ENCODE measurements at places on chromosomes 5 and 9. TPM values are rescaled to one million over a fixed set of nuclear protein-coding genes. Genes with fewer than 3 reads are reported as not detected.
A peak's percentile ranks its signal among the peaks of the same experiment; 100 is the strongest.

CCNG1 gene
- 369 TPM for total RNA-seq

DNA sequence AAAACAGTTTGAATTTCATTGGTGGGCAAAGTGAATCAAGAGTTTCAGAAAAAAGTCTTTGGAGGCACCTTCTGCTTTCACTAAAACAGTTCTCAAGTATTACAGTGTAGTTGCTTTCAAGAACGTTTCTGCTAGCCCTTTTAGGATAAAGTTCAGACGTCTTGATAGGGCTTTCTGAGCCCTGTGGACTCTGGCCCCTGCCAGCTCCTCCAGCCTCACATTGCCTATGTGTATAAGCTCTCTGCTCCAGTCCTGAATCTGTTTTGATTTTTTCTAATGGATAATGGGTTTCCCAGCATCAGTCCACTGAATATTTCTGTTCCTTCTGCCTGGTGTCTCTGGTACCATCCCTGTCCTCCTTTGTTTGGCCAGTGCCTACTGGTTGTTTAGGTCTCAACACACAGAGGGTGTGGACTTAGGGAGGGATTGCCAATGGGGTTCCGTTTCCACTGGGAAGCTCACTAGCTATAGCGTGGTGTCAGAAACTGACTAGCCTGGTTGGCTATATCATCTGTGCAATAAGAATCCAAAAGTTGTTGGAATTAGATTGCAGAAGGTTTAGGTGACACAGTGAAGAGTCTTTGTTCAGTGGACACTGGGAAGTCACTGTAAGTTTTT lies 26.4 kb downstream of the ARHGAP26 start:
- H3K4me3 ChIP-seq: no peak overlapping the region
- no peak for DNase-seq
- H3K27me3 ChIP-seq: no peaks in the 10 kb centered on the region
- H3K36me3 ChIP-seq: no peaks in the 10 kb centered on the region
- peaks cover 15% of the 10 kb centered on the region for H3K4me1 ChIP-seq
- no peak overlapping the region for H3K27ac ChIP-seq

GRCh38 chr5:56148453-56148971 lies 84.6 kb downstream of the ANKRD55 start:
- no peaks in the 10 kb centered on the region for H3K27me3 ChIP-seq
- H3K4me1 ChIP-seq: no peaks in the 10 kb centered on the region
- no peaks in the 10 kb centered on the region for H3K36me3 ChIP-seq
- H3K27ac ChIP-seq: no peak overlapping the region
- no peak overlapping the region for H3K4me3 ChIP-seq
- no peak for DNase-seq

NR6A1 gene
- total RNA-seq: 237 TPM

DNA sequence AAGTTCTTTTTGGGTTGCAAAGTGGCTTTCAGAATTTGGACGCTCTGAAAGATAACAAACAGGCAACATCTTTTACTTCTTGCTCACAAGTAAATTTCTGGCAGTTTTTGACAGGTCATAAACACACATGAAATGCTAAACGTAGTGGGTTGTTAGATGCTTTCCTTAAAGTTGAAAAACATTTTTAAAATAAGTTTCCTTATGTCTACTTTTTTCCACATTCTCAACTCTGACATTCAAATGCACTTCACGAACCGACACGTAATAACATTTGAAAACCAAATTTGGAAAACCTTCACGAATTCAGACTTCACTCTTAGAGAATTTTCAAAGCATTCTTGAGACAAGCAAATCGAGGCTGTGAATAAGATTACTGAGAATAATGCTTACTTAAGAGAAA lies 26.9 kb downstream of the MTX3 start:
- no peak overlapping the region for H3K4me3 ChIP-seq
- no peaks in the 10 kb centered on the region for H3K27me3 ChIP-seq
- no peak for DNase-seq
- no peaks in the 10 kb centered on the region for H3K36me3 ChIP-seq
- H3K4me1 ChIP-seq: no peaks in the 10 kb centered on the region

GRCh38 chr5:168929656-168930055 lies 350.5 kb upstream of the PANK3 start:
- H3K27ac ChIP-seq: no peak overlapping the region
- no peak overlapping the region for H3K4me3 ChIP-seq
- H3K4me1 ChIP-seq: no peaks in the 10 kb centered on the region
- DNase-seq: no peak
- no peaks in the 10 kb centered on the region for H3K27me3 ChIP-seq

OR1L1 gene
- not detected for total RNA-seq

UNC13B gene
- total RNA-seq: 51.7 TPM

SGCD gene
- 0.04 TPM for total RNA-seq

DNA sequence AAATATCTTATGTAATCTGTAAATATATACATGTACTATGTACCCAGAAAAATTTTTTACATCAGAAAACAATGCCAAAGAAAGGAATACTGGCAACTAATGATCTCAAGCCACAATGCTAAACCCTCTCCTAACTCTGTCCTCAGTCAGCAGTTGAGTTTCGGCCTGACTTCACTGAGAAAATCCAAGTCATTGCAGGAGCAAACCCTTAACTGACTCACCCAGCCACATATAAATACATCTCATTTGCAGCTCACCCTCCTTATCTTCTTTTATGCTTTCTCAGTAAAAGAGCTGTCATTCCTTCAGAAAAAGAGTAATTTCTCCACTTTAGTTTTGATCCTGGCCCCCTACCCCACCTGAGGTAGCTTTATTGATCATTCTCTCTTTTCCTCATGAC lies 46.1 kb upstream of the TMED7 start:
- H3K4me3 ChIP-seq: no peak overlapping the region
- no peaks in the 10 kb centered on the region for H3K27me3 ChIP-seq
- no peak overlapping the region for H3K27ac ChIP-seq
- no peaks in the 10 kb centered on the region for H3K36me3 ChIP-seq
- H3K4me1 ChIP-seq: no peaks in the 10 kb centered on the region

DNA sequence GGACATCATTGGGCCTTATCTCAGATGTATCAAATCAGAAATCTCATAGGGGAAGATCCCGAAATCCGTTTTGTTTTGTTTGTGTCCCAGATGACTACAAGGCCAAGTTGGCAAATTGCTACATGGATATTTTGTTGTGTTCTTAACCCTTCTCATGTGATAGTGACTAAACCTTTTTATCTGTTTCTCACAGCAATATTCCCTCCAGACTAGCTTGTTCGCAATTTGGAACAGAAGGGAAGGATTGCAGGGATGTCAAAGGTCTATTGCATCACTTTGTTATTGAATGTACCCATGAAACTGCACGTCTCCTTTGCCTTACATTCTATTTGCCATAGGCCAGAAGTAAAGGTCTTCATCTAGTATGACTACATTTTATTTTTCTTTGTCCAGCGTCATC lies 453.9 kb downstream of the NFIB start:
- DNase-seq: no peak
- no peak overlapping the region for H3K27ac ChIP-seq
- H3K36me3 ChIP-seq: no peaks in the 10 kb centered on the region
- H3K27me3 ChIP-seq: no peaks in the 10 kb centered on the region
- peaks cover 8% of the 10 kb centered on the region for H3K4me1 ChIP-seq
- no peak overlapping the region for H3K4me3 ChIP-seq

SAP30L gene
- 26.3 TPM for total RNA-seq

DNA sequence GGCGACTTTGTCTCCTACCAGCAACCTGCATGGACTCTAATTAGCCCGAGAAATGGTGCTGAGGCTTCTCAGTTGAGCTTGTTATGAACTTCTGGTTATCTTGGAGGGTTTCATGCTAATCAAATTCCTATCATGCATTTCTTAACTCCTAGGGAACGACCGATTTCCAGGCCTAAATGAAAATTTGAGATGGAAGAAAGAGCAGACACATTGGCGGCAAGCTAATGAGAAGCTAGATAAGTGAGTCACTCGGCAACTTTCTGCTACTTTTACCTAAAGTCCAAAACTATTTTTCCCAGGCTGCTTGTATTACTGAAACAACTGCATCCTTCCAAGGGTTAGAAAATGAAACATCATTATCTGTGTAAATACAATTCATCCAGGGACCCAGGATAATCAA lies 207.2 kb downstream of the DOCK8 start:
- no peak for DNase-seq
- no peak overlapping the region for H3K27ac ChIP-seq
- no peak overlapping the region for H3K4me3 ChIP-seq
- H3K27me3 ChIP-seq: no peaks in the 10 kb centered on the region
- no peaks in the 10 kb centered on the region for H3K36me3 ChIP-seq

- H3K36me3 ChIP-seq: peaks cover 8% of the 10 kb centered on the region
- H3K27me3 ChIP-seq: no peaks in the 10 kb centered on the region
- H3K4me3 ChIP-seq: peak within 1 kb of the TSS; percentile 94
- no peak for DNase-seq
- H3K27ac ChIP-seq: peak within 1 kb of the TSS; percentile 43
These were observed at the start of gene REEP5 for GRCh38 chr5:112921833-112922817. REEP5 (minus strand) TSS chr5:112922227; CDS start chr5:112922190, 37 bp downstream.

DNA sequence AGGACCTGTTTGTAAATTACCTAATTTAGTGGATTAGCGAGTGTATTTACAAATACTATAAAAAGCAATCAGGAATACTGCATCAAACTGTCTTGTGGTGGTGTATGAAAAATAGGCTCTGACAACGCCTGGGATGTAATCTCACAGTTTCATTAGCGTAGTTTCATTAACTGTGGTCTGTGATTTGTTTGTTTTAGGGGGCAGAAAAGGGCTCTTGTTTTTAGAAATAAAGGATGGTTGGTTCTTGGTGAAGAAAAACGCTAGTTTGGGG lies 1.4 kb downstream of the SLC44A1 start:
- no peak for DNase-seq
- peaks cover 7% of the 10 kb centered on the region for H3K4me1 ChIP-seq
- H3K36me3 ChIP-seq: no peaks in the 10 kb centered on the region
- H3K27ac ChIP-seq: peak overlapping the region; percentile 89
- no peaks in the 10 kb centered on the region for H3K27me3 ChIP-seq
- peak overlapping the region; percentile 76 for H3K4me3 ChIP-seq

DNA sequence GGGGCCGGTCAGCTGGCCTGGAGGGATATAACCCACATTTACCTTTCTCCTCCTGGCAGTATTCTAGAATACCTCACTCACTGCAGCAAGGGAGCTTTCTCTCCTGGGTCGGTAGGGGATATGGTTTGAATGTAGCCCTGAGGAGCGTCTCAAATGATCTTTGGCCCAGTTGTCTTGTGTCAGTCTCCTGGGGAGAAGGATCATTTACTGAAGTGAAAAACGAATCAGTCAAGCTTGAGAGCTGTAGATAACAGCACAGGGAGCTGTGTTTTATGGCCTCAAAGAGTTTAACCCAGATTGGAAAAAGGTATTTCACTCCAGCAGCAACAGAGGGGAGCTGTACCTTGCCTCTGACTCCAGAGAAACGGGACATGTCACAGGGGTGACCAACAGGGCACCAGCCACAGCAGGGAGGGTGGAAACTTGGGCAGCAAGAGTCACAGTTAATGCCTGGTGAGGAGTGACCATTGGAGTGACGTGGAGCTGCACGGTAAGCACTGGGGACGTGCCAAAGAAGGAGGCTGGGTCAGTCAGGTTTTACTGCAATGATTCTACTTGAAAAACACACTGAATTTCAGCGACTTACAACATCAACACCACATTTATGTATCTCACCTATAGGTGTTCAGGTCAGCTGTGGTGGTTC lies 29.8 kb upstream of the ZFR start:
- no peaks in the 10 kb centered on the region for H3K36me3 ChIP-seq
- H3K27ac ChIP-seq: no peak overlapping the region
- DNase-seq: no peak
- no peak overlapping the region for H3K4me3 ChIP-seq

TYRP1 gene
- not detected for total RNA-seq

- peak overlapping the region; percentile 72 for H3K4me3 ChIP-seq
- H3K27ac ChIP-seq: no peak overlapping the region
- peaks cover 32% of the 10 kb centered on the region for H3K27me3 ChIP-seq
- H3K4me1 ChIP-seq: peaks cover 2% of the 10 kb centered on the region
- no peaks in the 10 kb centered on the region for H3K36me3 ChIP-seq
These were observed 563 bp upstream of the FGF10 start for GRCh38 chr5:44389823-44390143.

DNA sequence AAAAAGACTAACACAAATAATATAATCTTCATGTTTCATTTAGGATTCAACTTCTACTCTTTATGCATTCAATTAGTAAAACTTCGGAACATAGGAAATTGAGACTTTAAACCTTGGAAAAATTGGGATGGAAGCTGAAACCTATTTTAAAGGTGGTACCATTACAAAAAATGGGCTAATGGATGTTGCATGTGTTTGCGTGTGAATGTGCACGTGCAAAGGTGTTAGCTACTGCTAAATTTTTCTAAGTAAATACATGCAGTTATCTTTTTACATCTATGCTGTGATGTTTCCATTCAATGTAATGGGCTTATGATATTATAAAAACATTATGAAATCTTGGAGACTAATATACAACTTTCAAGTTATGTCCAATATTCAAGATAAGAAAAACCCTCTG lies 134.8 kb downstream of the CDH10 start:
- H3K36me3 ChIP-seq: no peaks in the 10 kb centered on the region
- no peak overlapping the region for H3K27ac ChIP-seq
- DNase-seq: no peak
- no peaks in the 10 kb centered on the region for H3K4me1 ChIP-seq
- no peaks in the 10 kb centered on the region for H3K27me3 ChIP-seq
